ENCODE measurements at places on chromosomes 5 and 9.

- DNase-seq: no peak
Observed at GRCh38 chr9:97502222-97502983, 937 bp downstream of the TMOD1 start.

GRCh38 chr5:157719245-157719644 is 12.0 kb upstream of the THG1L start:
- no peak for DNase-seq

DNA sequence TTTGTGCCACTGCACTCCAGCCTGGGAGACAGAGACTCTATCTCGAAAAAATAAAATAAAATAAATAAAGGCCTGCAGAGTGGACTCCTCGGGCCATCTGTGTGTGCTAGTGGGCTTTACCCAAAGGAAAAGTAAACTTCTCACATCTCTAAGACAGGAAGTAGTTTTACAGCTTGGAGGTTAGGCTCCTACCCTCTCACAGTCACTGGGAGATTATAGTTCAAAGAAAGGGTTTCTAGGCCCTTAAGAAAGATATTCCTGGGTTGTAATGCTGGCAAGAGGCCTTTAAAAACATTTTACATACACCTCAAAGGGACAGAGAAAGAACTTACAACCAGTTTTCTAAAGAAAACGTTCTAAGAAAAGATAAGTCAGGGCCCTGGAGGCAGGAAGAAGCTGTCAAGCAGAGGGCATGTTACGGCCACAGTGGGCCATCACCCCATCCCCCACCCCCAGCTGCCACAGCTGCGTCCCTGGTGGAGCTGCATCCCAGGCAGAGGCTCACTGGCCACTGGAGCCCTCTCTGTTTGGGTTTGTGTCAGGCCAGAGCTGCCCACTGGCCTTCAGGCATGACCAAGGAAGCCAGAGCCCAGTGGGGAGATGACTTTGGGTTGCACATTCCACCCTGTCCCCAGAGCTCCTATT is 78.1 kb upstream of the CDK20 start:
- no peak for DNase-seq

- DNase-seq: no peak
Observed at GRCh38 chr5:79851391-79851863, 139.6 kb downstream of the MTX3 start.

DNA sequence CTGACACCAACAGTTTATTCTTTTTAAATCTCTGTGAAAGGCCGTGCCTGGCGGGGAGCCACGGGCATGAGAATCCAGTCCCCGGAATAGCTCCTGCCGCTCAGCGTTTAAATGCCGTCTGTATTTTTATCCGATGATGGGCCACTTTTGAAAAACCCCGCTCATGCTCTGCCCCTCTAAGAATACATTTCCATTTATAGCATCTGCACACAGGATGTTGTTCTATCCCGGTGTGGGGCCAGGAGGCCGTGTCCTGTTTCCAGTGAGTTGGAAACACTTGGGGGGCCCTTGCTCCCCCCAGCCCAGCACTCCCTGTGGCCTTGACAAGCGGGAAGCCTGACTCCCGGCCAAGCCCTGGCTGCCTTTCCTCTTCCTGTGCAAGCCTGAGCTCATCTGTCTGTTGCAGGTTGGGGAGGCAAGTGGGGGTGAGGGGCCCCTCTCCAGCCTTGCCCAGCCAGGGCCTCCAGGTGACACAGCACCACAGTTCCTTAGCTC is 39.0 kb downstream of the ERGIC1 start:
- DNase-seq: no peak

DNA sequence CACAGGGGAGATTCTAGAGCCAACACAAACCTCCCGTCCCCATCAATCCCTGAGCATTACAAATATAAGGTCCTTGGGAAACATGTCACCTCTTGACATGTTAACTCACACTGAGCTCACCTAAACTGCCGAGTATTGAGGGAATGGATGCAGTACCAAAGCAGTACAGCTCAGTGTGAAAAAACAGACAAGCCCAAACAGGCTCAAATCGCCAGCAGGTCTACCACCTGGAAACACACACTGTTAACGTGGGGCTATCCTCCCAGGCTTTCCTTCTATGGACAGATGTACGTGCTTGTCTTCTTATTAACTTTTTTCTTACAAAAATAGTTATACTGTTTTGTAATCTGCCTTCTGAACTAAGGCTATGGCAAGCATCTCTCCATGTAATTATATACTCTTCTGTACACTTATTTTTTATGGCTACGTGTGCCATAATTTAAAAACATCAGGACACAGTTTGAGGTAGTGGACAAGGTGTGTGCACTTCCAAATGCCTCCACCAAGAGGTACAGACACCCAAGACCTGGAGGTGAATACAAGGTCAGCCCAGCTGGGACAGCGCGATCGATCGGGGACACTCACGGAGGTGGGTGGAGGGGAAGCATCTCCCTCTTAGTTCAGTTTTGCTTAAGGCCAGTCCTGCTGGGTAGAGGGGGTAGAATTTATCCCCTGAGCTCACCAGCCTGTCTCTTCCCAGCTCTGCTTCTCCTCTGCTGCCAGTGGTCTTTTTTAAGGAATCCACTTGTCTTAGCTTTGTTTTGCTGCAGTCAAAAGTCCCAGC is 76.5 kb downstream of the DAP start:
- DNase-seq: no peak

DNA sequence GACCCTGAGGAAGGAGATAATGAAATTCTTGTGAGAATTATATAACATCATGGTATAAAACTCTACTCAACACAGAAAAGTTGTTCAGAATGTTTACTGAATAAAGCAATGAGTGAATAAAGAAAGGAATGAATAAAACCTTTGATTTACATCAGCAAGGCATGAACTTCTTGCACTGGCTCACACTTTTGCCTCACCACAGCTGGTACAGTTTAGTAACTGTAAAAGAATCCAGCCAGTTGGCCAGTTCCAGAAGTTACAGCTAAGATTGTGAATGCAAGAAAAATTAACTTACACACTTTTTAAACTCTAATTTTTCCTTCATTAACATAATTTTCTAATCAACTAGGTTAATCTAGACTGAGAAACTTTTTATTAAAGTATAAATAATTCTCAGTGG is 490.9 kb downstream of the NFIB start:
- no peak for DNase-seq

- no peak for DNase-seq
Observed at GRCh38 chr5:88092358-88092757, 176.3 kb downstream of the TMEM161B start.

DNA sequence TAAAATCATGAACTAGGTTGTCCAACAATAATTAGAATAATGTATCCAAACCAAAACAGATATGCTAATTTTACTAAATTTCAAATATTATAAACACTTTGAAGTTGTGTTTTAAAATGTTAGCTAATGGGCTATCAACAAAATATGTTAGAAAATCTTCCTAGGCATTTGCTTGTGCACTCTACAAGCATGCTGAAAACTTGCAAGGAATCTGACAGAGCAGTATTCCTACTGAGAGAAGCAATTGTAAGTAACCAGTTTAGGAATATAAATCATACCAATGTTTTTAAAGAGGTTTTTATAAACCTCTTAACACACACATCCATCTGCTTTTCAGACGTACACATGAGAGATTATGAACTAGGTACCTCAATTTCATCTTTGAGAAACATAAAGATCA is 228.4 kb upstream of the TBCA start:
- DNase-seq: no peak

GRCh38 chr5:129652349-129653056 is 95.4 kb upstream of the MINAR2 start:
- DNase-seq: no peak

DNA sequence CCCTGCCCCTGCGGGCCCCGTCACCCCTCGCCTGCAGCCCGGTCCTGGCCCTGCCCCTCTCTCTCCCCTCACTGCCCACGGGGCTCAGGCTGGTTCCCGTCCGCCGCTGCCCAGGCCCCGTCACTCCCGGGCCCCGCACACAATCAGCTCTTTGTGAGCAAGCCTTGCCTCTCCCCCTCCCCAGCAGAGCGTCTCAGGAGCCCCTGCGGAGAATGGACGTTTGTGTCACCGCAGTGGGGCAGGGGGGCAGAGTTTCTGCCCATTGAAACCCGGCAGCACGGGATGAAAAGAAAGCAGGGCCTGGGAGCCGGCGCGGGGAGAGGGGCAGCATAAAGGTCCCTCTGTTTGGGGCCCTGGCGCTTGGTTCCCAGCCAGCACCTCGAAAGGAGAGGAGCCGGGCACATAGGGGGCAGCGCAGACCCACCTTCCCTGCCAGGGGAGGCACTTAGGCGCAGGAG is 13.5 kb upstream of the NUP214 start:
- DNase-seq: no peak

DNA sequence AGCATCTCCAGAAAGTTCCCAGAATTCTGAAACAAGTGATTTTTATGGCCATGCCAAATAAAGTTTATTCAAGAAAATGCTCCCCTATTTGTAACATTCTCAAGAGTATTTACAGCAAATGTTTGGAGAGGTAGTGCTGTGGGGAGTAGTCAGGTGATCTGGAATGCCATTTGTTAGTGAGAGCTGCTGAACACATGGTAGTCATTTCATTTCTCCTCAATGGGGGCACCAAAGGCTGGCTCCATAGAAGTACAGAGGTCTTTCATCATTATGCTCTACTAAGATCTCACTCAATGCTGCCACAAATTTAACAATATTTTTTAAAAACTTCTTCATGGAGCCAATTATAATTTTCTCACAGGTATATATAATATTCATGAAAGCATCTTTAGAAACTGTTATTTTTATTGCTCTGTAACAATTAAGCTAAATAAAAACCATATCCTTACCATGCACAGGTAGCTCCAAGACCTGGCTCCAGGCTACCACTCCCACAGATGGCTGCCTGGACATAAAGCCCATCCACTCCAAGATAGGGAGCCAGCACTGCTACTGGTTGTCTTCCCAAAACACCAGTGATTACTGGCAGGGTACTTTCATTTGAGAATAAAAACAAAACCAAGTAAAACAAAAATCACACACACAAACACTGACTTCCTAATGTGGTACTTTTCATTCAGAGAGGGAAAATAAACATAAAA is 200.8 kb downstream of the PLK2 start:
- no peak for DNase-seq

- DNase-seq: no peak
Observed at GRCh38 chr5:17180864-17181723, 36.3 kb upstream of the BASP1 start.

- peak; percentile 52 for DNase-seq
Observed at GRCh38 chr9:105694848-105695581, 674 bp downstream of the TMEM38B start.

GRCh38 chr9:26656003-26656870 is 236.4 kb downstream of the CAAP1 start:
- no peak for DNase-seq

- DNase-seq: no peak
Observed at GRCh38 chr5:179227229-179227579, 118.1 kb downstream of the ADAMTS2 start.

DNA sequence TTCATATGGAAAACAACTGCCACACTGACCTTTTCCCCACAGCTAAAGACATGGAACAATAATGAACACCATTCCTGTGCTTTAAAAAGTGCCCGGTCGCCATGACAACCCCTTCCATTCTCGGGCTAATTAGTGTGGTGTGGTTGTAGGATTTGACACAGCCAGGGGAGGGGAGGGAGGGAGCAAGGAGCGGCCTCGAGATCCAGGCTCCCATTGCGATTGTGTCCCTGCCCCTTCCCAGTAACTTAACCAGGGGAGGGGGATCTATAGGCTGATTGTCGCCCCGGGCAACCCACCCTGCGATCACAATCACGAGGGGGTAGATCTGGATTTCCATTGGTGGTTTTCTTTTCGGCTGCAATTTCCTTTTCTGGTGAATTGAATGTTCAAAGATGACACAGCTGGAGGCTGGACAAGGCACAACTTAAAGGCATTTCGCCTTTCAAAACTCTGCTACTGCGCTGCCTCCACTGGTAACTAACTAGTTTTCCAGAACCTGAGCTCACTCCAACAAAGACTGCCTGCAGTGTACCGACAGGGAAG is 96.7 kb upstream of the RETREG1 start:
- no peak for DNase-seq

- no peak for DNase-seq
Observed at GRCh38 chr5:78648359-78649210, at the start of gene LHFPL2. Gene LHFPL2, minus strand, starts transcription at chr5:78648772. Its CDS starts 138,559 bp downstream, at chr5:78510213.

DNA sequence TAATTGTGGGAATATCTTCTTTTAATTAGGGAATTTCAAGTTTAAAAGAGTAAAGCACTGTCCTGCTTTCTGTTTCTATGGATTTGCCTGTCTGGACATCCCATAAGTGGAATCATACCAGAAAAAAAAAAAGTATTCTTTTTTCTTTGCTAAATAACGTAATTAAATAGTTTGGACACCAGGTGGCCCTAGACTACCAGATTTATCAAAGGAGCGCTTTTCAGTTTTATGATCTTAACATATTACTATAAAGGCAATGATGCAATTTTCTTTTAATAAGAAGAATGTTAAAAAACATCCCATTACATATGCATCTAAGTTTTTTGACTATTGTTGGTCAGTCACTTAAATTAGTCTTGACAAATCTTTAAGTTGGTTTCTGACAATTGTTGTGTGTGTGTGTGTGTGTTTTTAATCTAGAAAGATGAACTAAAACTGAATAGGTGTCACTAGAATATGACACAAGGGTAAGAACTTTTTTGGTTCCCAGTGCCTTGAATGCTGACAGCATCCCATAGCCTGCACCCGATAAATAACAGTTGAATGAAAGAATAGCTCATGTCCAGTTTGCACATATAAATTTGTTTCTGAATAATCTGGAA is 49.5 kb downstream of the C5orf22 start:
- peak; percentile 36 for DNase-seq

DNA sequence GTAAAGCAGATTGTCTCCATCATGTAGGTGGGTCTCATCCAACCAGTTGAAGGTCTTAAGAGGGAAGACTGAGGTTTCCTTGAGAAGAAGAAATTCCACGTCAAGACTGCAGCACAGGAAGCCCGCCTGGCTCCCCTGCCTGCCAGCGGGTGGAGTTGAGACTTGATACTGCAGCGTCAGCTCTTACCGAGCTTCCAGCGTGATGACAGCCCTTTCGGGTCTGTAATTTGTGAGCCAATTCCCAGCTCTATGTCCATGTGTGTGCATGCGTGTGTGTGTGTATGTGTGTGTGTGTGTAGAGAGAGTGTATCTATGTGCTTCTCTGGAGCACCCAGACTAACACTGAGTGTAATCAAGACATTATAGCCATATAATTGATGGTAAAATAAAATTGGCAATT is 379.7 kb upstream of the IRX2 start:
- DNase-seq: no peak

DNA sequence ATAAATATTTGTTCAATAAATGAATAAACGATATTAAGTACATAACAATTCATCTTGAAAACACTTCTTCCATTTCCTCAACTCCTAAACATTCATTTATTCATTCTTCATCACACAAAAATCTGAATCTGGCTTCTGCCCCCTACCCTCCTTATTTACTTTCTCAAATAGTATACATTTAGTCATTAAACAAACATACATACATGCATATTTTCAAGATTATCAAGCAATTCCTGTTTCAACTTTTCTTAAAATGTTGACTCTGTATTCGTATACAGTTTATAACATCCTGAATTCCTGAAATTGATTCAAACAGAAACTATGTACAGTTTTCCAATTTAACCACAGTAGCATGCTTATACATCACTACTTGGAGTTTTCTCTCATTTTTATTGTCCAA is 129.0 kb downstream of the MUSK start:
- DNase-seq: no peak

- peak; percentile 2 for DNase-seq
Observed at GRCh38 chr9:38371495-38371894, 21.0 kb upstream of the ALDH1B1 start.

GRCh38 chr9:129726322-129727160 is 26.3 kb downstream of the PTGES start:
- DNase-seq: peak; percentile 38

Measured in CD4-positive, alpha-beta T cell treated with Interleukin-4 for 4 hours (primary cell).